ENCODE measurements at places on chromosomes 1 and 21.

- DNase-seq, result no peak
Observed at GRCh38 chr1:153711026-153711425, 16.8 kb upstream of the INTS3 start.

DNA sequence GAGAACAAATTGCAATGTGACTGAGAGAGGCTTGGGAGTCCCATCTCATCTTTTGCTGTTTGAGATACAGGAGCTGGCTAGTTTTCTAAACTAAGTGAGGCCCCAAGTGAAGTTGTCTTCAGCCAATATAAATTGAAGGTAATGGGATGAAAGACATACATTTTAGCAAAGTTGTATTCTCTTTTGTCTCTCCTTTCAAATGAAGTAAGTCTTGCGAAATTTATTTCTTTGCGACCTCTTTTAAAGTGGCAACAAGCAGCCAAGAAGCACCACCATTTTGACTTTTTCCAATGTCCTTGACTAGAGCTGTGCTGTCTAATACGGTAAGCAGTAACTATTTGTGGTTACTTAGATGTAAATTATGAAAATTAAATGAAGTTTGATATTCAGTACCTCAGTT is 385.7 kb downstream of the USP25 start:
- DNase-seq, result no peak

DNA sequence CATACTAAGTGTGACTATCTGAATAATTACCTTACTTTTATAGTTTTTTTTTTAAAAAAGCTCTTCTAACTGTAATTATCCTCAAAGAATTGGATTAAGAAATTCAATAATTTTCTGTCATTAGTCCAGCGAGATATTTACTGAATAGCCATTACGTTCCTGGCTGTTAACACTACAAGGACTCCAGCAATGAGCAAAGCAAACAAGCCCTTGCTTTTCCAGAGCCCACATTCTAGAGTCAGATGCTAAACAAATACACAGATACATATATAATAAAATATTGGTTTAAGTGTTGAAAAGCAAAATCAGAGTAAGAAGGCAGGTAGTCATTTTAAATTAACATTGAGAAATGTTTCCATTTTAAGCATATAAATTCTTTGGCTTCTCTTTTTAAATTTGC is 118.4 kb downstream of the ATF6 start:
- DNase-seq, result no peak

- DNase-seq, result no peak
Observed at GRCh38 chr21:25179116-25179515, 428.2 kb downstream of the MRPL39 start.

DNA sequence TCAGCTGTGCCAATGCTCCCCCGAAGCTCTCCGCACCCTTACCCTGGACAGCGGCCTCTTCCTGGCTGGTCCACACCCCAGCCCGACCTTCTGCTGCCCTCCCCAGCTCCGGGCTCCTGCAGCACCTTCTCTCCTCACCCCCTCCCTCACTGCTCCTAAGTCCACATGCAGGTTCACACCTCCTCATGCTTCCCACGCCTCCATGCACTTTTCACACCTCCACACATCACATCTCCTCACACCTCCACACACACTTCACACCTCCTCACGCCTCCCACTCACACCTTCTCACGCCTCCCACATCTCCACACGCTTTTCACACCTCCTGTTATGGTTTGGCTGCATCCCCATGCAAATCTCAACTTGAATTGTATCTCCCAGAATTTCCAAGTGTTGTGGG is 18.9 kb downstream of the GPR137B start:
- DNase-seq, result no peak

GRCh38 chr21:32307706-32308105 is 9.1 kb downstream of the MRAP start:
- no peak for DNase-seq

DNA sequence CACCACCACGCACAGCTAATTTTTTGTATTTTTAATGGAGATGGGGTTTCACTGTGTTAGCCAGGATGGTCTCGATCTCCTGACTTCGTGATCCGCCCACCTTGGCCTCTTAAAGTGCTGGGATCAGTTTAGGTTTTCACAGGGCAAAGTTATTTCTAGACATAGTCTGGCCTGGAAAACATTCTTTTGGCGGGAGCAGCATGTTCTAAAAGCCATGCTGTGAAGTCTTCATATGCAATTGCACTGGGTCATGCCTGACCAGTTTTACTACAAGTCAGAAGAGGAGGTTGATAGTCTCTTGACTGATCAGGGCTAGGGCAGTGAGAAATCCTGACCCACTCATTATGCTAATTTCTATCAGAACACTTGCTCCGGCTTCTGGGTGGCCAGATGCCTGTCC is 131.6 kb upstream of the POU3F1 start:
- no peak for DNase-seq

DNA sequence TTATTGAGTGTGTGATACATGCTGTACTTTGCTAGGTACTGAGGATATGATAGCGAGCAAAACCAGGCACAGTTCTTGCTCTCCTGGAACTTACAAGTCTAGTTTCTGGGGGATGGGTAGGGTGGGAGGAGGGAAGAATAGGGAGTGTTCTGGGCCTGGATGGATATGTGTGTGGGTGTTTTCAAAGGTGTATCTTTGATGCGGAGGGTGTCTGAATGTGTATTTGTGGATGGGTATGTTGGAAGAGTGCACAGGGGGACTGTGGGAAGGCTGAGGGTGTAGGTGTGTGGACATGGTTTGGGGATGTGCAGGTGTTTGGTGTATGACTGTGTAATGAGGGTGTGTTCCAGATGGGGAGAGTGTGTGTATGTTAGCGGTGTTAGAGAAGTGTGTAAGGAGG is 4.5 kb upstream of the DPH2 start:
- no peak for DNase-seq

DNA sequence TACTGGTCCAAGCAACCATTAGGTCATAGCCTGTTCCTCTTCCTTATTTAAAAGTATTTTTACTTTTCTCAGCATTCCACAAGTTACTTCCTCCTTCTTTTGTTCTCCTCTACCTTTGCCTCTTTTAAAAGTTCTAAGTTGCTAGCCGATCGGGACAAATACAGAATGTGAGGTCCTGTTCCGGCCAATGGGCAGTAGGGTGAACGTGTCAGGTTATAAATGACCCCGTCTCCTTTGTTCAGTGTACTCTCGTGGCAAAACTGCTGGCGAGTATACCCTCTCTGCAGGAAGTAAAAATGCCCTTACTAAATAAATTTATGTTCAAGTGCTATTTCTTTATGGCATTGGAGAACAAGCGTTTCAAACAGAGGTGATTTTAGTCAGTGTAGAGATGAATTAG is 2.5 kb downstream of the ADCY10 start:
- no peak for DNase-seq

DNA sequence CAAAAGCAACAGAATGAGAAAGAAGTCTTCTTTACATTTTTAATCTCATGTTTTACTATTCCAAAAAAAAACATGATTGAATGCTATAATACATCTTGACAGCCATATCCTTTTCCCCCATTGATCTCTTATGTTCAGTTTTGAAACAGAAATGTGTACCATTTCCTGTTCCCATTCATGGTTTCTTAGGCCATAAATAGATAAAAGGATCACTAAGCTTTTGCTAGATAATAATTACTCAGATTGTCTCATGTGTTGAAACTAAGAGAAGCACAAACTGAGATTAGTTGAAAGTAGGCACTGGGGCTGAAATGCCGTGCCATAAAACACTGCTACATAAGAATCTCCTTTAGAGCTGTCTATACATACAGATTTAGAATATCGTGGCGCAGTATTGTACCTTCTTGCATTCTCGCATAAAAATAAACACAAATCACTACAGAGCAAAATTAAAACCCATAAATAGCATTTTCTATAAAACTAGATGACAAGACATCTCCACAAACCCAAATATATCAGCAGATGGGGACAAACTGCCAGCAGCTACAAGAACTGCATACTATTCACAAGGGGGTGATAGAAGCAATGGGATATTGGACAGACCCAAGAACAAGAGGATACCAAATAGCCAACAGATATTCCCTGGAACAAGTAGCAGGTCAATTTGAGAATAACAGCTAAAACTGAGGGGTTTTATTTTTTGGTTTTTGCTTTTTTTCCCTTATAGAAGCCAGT is 405.3 kb upstream of the PRMT6 start:
- DNase-seq, result no peak

DNA sequence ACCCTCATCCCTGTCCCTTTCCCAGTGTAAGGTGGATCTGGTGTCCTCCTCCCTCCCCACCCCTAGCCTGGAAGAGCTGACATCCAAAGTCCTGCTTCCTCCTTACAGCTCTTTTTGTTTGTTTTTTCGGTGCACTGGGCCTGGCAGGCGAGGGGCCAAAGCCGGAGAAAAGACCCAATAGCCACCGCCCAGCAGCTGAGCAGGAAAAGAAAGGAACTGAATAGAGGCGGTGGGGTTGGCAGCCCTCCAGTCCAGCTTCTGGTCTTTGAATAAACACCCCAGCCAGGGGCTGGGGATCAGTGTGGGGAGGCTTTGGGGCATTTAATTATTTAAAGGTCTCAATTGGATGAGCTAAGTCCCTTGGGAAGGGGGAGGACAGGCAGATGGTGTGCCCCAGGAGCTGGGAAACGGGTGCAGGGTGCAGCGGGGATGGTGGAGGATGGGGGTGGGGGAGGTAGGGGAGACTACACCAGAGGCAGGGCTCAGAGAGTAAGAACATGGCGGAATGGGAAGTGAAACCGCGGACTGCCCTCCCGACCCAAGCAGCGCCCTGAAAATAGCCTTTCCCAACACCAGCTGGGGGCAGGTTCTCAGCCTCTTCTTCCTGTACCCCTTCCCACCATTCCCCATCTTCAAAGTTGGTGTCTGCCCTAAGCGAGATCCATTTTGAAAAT is 20.2 kb downstream of the BTG2 start:
- DNase-seq, result no peak
